ENCODE measurements at places on chromosomes 1 and 21. TPM values are rescaled to one million over a fixed set of nuclear protein-coding genes. Genes with fewer than 3 reads are reported as not detected.

DNA sequence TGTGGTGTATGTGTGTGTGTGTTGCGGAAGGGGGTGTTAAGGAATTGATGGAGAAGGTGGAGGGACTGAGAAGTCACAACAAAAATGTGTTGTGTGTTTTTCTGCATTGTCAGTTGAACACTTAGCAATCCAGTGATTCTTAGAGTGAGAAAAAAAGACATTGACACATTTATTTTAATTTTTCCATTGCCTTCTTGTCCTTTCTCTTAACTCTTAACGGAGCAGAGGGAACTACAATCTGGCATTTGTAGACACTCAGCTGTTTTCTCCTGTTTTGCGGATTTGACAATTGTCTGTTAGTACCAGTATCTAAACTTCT is 725 bp downstream of the C1orf53 start:
- no peaks in the 10 kb centered on the region for H3K36me3 ChIP-seq
- no peak for DNase-seq
- peak overlapping the region; percentile 84 for H3K4me3 ChIP-seq

DNA sequence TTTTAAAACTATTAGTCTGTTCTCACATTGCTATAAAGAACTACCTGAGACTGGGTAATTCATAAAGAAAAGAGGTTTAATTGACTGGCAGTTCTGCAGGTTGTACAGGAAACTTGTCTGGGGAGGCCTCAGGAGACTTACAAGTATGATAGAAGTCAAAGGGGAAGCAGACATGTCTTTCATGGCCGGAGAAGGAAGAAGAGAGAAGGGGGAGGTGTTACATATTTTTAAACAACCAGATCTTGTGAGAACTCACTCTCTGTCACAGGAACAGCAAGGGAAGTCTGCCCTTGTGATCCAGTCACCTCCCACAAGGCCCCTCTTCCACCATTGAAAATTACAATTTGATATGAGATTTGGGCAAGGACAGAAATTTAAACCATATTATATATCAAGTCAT is 55.9 kb downstream of the CLIC4 start:
- peaks cover 6% of the 10 kb centered on the region for H3K4me1 ChIP-seq
- H3K36me3 ChIP-seq = peaks cover 3% of the 10 kb centered on the region
- no peaks in the 10 kb centered on the region for H3K27me3 ChIP-seq
- no peak for DNase-seq

DNA sequence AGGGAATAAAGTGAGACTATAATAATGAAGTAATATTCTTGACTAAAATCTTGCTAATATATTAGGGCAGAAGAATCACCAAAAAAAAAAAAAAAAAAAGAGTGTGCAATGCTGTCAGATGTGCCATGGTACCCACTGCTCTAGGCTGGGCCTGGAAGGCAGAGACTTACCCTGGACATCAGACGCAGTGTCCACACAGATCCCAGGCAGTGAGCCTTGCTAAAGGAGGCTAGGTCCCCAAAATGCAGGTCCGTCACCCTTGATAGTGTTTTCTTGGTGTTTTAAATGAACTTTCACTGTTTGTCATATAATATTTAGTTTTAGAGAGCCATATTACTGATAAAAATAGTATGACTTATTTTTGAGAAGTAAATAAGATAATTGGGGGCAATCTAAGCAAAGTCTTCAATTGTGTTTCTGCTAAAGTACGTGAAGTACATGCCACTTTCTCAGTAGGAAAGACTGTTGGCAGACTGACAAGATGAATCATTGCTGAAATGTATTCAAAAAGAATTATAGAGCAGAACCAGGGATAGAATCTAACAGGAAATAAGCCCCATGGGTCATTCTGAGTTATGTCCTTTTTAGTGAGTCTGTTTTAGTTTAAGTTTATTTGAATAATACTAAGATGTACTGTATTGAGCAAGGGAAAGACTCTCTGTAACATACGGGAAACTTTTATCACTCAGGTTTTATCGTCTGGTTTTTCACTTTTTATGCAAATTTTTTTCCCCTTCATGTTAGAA is 74.6 kb upstream of the PDC start:
- H3K4me1 ChIP-seq = no peaks in the 10 kb centered on the region
- no peak overlapping the region for H3K4me3 ChIP-seq
- no peaks in the 10 kb centered on the region for H3K36me3 ChIP-seq
- no peak for DNase-seq

GRCh38 chr1:192131914-192132313 is 26.3 kb upstream of the RGS18 start:
- H3K36me3 ChIP-seq = no peaks in the 10 kb centered on the region
- no peak overlapping the region for H3K4me3 ChIP-seq
- no peaks in the 10 kb centered on the region for H3K4me1 ChIP-seq
- no peaks in the 10 kb centered on the region for H3K27me3 ChIP-seq

GRCh38 chr1:111690306-111690617 is 48.9 kb downstream of the INKA2 start:
- H3K27ac ChIP-seq = peak overlapping the region; percentile 39
- no peak overlapping the region for H3K4me3 ChIP-seq
- H3K27me3 ChIP-seq = no peaks in the 10 kb centered on the region
- peaks cover 43% of the 10 kb centered on the region for H3K4me1 ChIP-seq
- H3K36me3 ChIP-seq = peaks cover 36% of the 10 kb centered on the region

- H3K4me1 ChIP-seq = no peaks in the 10 kb centered on the region
- no peak for DNase-seq
Observed at GRCh38 chr1:6113116-6113515, 67.0 kb downstream of the CHD5 start.

Gene TMED5
- total RNA-seq = 28.2 TPM

Gene CTSE
- not detected for total RNA-seq

Gene CD1C
- total RNA-seq = 0.19 TPM

Gene FAM229A
- total RNA-seq = 2.1 TPM

Gene KRTAP23-1
- total RNA-seq = not detected

Gene FCRL4
- total RNA-seq = not detected

All from activated naive CD4-positive, alpha-beta T cell treated with anti-CD3 and anti-CD28 coated beads for 36 hours (primary cell).